Stimulated activated naive CD4-positive, alpha-beta T cell (primary cell): ENCODE measurements at places on chromosomes 5 and 9.

DNA sequence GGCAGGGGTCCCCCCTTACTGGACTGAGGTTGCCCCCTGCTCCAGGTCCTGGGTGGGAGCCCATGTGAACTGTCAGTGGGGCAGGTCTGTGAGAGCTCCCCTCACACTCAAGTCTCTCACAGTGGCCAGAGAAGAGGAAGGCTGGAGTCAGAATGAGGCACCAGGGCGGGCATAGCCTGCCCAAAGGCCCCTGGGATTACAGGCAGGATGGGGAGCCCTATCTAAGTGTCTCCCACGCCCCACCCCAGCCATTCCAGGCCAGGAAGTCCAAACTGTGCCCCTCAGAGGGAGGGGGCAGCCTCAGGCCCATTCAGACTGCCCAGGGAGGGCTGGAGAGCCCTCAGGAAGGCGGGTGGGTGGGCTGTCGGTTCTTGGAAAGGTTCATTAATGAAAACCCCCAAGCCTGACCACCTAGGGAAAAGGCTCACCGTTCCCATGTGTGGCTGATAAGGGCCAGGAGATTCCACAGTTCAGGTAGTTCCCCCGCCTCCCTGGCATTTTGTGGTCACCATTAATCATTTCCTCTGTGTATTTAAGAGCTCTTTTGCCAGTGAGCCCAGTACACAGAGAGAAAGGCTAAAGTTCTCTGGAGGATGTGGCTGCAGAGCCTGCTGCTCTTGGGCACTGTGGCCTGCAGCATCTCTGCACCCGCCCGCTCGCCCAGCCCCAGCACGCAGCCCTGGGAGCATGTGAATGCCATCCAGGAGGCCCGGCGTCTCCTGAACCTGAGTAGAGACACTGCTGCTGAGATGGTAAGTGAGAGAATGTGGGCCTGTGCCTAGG is at the start of gene CSF2:
CSF2 (plus strand) TSS at position 559 of the 783 bp plus-strand sequence; CDS start at position 594, 35 bp downstream.
- DNase-seq = no peak

DNA sequence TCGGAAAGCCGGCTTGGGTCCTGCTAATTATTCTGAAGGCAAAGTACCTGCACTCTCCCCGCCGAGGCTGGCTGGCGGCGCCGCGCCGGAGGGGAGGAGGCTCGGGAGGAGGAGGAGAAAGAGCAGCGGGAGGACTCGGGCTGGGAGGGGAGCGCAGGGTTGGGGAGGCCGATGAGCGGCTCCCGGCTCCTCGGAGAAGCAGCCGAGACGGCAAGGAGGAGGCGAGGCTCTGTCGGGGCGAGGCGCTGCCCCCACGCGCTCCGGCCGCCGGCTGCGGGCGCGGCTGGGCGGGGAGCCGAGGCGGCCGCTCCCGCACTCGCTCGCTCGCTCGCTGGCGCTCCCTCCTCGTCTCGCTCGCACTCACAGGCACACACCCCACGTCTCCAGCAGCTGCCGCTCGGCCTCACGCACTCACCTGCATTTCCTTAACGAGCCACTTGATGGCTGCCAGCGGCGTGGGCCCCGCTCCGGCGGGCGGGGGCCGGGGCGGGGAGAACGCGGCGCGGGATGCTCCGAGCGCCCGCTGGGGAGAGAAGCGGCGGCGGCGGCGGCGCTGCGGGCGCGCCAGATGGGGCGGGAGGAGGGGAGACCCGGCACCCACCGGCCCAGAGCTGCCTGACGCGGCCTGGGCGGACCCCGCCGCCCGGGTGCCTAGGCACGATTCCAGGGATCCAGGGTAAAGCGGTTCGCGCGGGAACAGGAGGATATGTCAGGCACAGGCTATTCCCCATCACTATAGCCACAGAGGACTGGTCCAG is at the start of gene PTPRD:
PTPRD (minus strand) TSS at position 362 of the 758 bp plus-strand sequence.
- no peak for DNase-seq

DNA sequence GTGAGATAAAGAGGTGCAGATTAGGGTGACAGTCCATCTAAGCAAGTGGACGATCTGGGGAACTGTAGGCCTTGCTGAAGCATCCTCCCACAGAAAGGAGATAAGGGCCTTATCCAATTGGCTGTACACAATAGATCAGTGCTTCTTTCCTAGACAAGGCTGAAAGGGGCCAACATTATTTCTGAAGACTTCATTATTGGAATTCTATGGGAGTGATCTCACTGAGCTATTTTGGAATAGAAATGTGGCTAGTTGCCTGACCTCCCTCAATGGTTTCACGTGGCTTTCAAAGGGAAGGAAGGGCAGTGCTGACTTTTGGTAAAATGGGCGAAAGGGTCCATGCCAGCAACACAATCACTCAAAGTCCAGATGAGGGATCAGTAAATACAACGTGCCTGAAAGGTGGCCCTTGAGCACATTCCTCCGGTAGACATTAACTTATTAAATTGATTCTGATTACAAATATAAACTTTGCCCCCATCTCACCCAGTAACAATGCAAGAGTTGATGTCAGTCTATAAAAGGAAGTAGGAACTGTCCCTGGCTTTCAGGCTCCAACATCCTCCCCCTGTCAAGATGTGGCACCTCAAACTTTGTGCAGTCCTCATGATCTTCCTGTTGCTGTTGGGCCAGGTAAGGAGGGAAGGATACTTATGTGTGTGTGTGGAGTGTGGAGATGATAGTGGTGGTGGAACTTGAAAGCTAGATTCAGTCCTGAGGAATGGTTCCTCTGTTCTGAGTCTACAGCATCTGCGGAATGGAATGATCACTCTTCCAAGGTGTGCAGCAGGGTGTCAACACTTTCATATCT is at the start of gene LEAP2:
LEAP2 (plus strand) TSS at position 550 of the 811 bp plus-strand sequence; CDS start at position 577, 27 bp downstream.
- DNase-seq = no peak

DNA sequence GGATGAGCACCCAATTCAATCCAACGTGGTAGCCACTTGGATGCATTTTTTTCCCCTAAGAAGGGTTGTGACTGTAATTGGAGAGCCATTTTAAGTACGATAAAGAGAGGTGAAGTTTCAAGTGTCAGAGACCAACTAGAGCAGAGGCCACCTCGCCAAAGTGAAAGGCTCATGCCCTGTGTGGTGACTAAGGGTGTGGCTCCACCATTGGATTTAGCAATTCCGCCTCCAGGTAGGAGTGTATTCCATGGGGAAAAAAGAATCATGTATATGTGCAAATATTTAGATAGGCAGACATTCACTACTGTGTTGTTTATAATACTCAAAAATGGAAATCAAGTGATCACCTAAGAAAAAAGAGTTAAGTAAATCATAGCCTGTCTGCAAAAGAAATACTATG is 53.1 kb upstream of the S1PR3 start:
- no peak for DNase-seq

GRCh38 chr5:126139773-126140172 is 283.4 kb upstream of the GRAMD2B start:
- no peak for DNase-seq

- DNase-seq = no peak
These were observed 165.6 kb upstream of the ZNF462 start for GRCh38 chr9:106697390-106697749.

DNA sequence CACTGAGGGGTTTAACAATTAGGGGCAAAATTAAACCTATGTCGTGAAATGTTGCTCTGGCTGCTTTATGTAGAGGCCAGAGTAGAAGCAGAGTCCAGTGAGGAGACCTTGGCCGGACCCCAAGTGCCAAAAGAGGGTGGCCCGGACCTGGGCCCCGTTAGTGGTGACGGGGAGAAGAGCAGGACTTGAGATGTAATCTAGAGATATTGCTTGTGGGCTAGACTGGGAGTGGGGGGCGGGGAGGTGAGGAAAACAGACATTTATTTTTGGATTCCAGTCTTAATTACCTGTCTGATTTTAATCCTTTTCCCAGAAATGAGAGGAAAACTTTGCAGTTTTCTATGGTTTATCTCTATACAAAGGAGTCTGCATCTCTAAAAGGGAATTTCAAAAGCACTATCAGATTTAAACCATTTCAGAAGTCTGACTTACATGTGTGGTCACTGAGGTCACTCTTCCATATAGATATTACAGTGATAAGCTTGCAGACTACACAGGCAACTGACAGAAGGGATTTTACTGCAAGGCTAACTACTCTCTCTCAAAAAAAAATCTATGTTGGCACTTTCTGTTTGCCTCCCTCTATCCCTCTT is 108.1 kb downstream of the MED27 start:
- DNase-seq = no peak

- DNase-seq = no peak
These were observed 43.0 kb upstream of the PCAT7 start for GRCh38 chr9:94511955-94512265.

- DNase-seq = no peak
These were observed 185.1 kb downstream of the ADAMTSL1 start for GRCh38 chr9:18658804-18659705.
